C1 segment of cervical spinal cord (tissue), 14 donors: ENCODE measurements at places on chromosomes 11 and 22.

GRCh38 chr22:18104566-18104965, 6.0 kb upstream of the TUBA8 start:
- no peak for DNase-seq

- DNase-seq: no peak
These were observed 18.7 kb downstream of the PAX6 start for GRCh38 chr11:31792456-31792855.

DNA sequence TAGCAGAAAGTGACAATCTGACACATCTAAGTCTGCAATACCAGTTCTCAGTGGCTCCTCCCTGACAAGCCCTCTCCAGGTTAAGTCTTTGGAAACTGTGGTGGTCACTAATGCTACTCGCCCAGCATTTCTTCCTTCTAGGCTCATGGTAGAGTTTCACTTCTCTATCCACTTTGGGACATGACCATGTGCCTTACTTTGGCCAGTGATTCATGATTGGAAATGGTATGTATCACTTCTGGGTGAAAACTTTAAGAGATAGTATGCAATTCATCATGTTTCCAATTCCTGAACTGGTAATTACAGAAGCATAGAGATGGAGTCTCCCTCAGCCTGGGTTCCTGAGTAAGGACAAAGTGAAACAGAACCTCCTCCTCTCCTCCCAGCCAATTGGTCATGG, 151.5 kb upstream of the LMO1 start:
- no peak for DNase-seq

GRCh38 chr22:46173152-46173551, 22.8 kb downstream of the PPARA start:
- no peak for DNase-seq

GRCh38 chr11:18789942-18790341, 1.7 kb downstream of the PTPN5 start:
- DNase-seq: no peak

- no peak for DNase-seq
These were observed 80.5 kb downstream of the KCNQ1 start for GRCh38 chr11:2525166-2525861.

DNA sequence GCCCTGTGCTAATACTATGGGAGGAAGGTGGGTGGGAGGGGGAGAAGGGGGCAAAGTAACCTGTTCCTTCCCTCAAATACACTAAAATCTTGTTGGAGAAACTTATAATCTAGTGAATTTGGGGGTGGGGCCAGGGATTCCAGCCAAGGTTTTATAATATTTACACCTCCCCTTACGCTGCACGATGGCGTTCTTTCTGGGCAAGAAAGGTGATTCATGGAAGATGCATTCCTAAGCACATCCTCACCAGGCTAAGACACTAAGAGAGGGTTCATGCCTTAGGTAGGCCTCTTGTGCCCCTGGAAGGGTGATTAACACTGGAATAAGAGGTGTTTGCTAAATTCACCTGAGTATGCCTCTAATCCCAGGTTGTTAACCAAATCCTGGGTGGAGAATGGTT, 82.6 kb downstream of the BARX2 start:
- no peak for DNase-seq

DNA sequence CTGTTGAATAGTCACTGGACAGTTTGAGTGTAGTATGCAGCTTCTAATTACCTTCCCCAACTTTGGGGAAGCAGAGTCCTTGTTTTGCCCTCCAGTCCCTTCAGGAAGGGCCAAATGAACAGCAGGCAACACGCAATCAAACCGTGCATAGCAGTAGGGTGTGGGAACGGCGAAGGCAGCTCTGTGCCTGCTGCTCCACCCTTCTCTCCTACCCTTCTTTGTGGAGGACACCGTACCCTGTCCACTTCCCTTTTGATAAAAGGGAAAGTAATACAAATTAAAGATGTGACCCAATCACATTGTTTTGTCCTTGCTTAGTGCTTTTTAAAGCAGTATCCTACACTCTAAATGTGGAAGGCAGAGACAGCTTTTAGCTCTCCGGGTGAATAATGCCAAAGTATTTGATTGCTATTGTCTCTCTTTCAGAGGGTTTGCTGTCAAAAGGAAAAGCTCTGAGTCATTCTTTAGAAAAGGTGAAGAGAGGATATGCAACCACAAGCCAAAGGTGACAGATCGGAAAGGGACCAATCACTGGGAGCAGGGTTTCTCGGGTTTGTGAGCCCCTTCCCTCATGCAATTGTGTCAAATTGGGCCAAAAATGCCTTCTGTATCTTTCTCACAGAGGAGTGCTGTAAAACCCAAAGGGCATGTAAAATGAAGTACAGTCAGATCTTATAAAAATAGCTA, 407.3 kb upstream of the CCDC90B start:
- DNase-seq: no peak

- no peak for DNase-seq
These were observed 190.6 kb downstream of the GUCY1A2 start for GRCh38 chr11:106827687-106828086.

GRCh38 chr22:23098230-23098705, 27.9 kb downstream of the GNAZ start:
- no peak for DNase-seq

- DNase-seq: no peak
These were observed 13.4 kb downstream of the DGCR2 start for GRCh38 chr22:19108807-19109197.

GRCh38 chr11:130403271-130403804, 25.1 kb downstream of the ADAMTS8 start:
- no peak for DNase-seq

DNA sequence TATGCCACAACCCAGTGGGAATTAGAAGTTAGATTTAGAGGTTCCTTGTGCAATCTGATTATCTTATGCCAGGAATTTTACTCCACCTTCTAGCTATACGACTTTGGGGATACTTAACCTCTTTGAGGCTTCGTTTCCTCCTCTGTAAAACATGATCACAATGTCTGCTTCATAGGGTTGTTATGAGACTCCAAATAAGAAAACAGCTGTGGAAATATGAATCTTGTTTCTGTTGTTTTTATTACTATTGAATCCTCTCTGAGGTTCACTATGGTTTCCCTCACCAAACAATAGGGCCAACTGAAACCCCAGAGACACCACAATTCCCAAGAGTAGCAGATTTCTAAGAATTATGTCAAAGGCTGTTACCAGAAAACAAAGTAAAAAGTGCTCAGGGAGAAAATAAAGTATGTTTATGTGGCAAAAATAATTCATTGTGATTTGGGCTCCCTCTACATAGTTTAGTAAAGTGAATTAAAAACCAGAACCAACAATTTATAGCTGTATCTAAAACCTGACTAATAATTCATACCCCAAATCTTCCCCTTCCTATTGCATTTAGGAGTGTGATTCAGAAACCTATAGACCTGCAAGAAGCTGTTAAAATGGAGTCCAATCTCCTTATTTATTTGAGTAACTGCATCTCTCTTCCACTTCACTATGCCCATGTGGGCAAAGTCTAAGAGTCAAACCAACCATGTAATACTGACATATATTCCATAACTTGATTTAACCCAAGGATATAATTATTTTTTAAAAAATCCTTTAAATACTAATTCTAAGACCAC, 38.4 kb downstream of the AMBRA1 start:
- DNase-seq: no peak

GRCh38 chr22:49169074-49169744, 658.5 kb downstream of the BRD1 start:
- no peak for DNase-seq

- no peak for DNase-seq
These were observed 601.8 kb downstream of the INSC start for GRCh38 chr11:15716550-15716949.

DNA sequence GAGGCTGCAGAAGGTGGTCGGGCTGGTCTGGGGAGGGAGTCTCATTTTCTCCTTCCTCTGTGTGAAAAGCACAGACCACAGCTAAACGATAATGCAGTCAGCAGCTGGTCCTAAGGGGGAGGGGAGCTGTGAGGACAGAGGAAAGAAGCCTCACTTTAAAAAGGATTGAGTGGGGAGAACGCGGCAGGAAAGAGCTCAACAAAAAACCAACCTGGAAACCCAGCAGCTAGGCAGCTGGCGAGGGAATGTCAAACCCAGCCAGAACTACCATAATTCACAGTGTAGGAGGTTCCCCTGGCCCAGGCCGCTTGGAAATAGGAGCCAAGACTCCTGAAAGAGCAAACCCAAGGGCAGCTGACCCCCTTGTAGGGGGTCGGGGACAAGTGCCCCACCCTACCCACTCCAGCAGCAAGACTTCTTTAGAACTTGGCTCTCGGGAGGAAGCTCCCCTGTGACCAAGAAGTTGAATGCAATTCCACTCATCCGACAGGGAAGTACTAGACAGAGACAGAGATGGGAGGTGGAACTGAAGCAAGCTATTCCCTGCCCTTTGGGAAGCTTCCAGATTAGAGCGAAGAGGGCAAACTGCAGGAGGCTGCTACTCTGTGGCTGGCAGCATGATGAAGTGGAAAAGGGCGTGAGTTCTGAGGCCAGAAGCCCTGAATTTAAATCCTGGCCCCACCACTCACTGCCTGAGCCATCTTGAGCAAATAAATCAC, 16.5 kb upstream of the DGKZ start:
- no peak for DNase-seq

- DNase-seq: peak; percentile 87
These were observed 79.8 kb upstream of the NCAM1 start for GRCh38 chr11:112881461-112881860.

GRCh38 chr11:27694992-27695391, 5.3 kb downstream of the BDNF start:
- DNase-seq: no peak

DNA sequence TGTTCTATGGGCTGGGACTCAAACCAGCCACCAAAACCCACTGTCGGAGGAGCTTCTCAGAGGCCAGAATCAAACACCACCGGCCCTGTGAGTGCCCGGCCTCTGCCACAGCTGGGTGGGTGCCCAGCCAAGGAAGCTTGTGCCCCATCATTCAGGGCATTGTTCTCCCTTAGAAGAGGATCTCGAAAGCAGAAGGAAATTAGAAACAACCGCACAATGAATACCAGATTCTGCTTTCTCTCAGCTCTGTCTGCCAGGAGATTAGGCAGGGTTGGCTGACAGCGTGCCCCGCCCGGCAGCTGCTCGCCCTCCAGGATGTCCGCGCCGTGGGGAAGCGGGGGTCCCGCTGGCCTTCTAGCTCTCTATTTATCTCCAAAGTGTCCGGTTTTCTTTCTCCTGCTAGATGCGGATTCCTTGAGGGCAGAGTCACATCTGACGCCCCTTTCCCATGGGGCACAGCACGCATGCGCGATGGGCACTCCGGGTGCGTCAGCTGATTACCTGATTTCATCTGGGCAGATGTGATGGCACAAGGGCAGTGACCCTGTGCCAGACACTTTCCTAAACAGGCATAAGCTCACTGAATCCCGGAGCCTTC, 25.5 kb downstream of the SCGB1A1 start:
- DNase-seq: peak; percentile 60

DNA sequence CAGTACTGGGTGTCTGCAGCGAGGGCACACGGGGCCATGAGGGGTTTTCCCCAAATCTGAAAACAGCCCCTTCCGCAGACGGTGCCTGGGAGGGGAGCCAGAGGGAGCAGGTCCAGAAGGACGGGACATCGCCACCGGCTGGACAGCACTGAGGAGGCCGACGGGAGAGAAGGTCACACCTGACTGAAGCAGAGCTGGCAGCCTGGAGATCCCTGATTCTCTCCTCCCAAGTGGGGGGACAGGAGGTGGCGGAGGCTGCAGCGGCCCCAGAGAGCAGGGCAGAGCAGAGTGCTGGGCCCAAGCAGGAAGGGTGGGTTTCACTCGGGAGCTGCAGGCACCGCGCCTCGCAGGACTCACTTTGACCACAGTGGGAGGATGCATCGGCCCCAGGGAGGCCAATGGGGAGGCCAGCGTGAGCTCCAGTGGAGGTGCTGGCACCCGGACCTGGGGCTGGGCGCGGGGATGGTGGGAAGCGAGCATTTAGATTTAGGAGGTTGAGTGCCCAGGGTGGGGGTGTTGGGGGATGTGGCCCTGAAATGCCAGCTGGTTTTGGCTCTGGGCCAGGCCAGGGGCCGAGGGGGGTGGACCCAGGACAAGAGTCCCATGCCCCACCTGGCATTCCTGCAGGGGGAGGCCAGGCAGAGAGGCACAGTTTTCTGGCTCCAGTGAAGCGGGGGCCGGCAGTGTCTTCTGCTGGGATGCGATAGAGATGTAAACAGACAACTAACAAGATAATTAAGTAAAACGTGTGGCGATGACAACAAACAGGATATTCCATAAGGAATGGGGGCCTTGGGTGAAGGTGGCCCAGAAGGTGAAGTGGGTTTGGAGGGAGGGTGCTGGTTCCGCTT, 92.3 kb upstream of the FGF3 start:
- DNase-seq: no peak

DNA sequence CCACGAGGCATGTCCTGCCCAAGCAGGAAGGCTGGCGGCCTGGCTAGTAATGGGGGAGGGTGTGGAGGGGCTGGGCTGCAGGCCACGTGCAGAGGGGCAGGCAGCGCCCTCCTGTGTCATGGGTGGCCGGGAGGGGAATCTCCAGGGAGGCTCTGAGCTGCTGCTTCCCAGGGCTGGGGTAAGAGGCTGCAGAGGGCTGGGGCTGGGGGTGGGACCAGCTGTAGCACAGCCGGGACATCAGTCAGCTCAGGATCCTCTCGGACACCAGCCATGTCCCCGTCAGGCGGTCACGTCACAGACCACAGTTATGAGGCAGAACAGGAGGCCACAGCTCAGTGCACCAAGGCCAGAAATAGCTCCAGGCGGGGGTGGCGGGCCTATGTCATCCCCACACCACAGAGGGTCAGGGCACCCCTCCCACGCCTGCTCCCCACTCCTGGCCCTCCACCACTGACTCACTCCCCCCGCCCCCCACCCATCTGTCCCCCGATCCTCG, 21.1 kb downstream of the RTN4R start:
- no peak for DNase-seq

DNA sequence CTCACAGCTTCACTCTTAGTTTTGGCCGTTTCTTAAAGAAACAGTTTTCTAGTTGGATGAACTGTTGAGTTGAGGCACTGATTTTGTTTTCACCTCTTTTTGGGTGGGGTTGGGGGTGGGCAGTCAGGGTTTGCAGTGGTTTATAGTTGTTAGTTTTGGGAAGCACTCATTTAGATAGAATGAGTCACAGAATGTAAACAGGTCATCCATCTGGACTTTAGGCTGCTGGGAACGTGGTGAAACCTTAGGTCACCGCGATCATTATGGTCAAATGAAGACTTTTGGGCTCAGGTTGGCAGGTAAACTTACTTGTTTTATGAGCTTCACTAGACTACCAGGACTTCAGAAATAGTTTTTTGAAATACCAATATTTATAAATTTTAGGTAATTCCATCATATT, 48.4 kb downstream of the CSTPP1 start:
- no peak for DNase-seq

- no peak for DNase-seq
These were observed 926 bp upstream of the GALR3 start for GRCh38 chr22:37822079-37822833.

GRCh38 chr22:31637447-31637890, 24.5 kb downstream of the PISD start:
- no peak for DNase-seq

GRCh38 chr11:18844753-18845367, 53.3 kb upstream of the PTPN5 start:
- no peak for DNase-seq
